ENCODE measurements at places on chromosomes 3 and 15. TPM values are rescaled to one million over a fixed set of nuclear protein-coding genes. Genes with fewer than 3 reads are reported as not detected.
A peak's percentile ranks its signal among the peaks of the same experiment; 100 is the strongest.

GRCh38 chr3:4888913-4889846 lies 90.1 kb upstream of the BHLHE40 start:
- no peaks in the 10 kb centered on the region for H3K27me3 ChIP-seq
- no peaks in the 10 kb centered on the region for H3K4me1 ChIP-seq
- no peak overlapping the region for H3K27ac ChIP-seq
- no peaks in the 10 kb centered on the region for H3K36me3 ChIP-seq

DNA sequence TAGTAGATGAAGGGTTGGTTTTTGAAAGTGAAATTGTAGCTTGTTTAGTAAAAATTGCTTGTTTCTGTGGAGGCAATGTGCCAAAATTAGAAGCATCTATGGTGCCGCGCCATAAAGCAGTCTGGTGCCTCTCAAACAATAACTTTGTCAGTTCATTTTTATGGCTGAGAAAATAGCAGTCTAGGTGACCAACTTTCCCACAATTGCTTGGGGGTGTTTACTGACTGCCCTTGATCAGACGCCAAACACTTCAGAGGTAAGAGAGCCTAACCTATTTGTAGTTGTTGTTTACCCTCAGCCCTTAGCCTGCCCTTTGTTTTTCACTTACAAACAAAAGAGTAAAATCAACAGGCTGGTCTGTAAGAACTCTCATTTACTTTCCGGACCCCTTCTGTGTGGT lies 174.5 kb downstream of the FNDC3B start:
- H3K4me3 ChIP-seq, result no peak overlapping the region
- H3K36me3 ChIP-seq, result no peaks in the 10 kb centered on the region
- no peaks in the 10 kb centered on the region for H3K27me3 ChIP-seq
- no peak for DNase-seq

ARPP19 gene
- 184 TPM for total RNA-seq

IL5RA gene
- 0.23 TPM for total RNA-seq

ZNF660 gene
- not detected for total RNA-seq

DNA sequence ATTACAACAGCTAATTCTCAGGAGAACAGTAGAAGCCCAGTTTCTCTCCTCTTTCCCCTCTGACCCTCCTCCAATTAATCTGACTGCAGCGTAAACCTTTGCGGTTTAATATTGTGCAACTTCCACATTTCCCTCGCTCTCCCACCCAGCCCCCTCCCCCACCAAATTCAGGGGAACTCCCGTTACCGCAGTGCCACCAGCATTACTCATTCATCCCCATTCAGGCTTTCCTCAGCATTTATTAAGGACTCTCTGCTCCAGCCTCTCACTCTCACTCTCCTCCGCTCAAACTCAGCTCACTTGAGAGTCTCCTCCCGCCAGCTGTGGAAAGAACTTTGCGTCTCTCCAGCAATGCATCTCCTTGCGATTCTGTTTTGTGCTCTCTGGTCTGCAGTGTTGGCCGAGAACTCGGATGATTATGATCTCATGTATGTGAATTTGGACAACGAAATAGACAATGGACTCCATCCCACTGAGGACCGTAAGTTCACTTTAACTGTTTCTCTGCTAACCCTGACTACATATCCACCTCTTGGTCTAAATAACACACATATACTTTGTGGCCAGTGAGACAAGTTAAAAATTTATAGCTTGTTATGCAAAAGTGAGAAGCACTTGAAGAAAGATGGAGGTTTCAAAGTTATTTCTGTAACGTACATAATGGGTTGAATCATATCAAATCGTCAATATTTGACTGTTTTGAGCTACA lies at the start of gene PTX3:
PTX3 (plus strand) TSS at position 268 of the 709 bp plus-strand sequence; CDS start at position 352, 84 bp downstream.
- no peak within 1 kb of the TSS for H3K27ac ChIP-seq
- no peak for DNase-seq
- no peaks in the 10 kb centered on the region for H3K36me3 ChIP-seq
- 0 out of 2 replicates have a peak, but pooled peaks cover 7% of the 10 kb centered on the region for H3K4me1 ChIP-seq
- no peaks in the 10 kb centered on the region for H3K27me3 ChIP-seq

GRCh38 chr3:79039192-79039591 lies 728.6 kb downstream of the ROBO1 start:
- no peaks in the 10 kb centered on the region for H3K36me3 ChIP-seq
- no peak overlapping the region for H3K4me3 ChIP-seq
- H3K27me3 ChIP-seq, result no peaks in the 10 kb centered on the region
- H3K27ac ChIP-seq, result no peak overlapping the region
- no peak for DNase-seq

- no peaks in the 10 kb centered on the region for H3K27me3 ChIP-seq
- DNase-seq, result peak; percentile 73
- H3K27ac ChIP-seq, result no peak overlapping the region
- H3K36me3 ChIP-seq, result no peaks in the 10 kb centered on the region
- H3K4me3 ChIP-seq, result no peak overlapping the region
These were observed 5.6 kb downstream of the FOXL2 start for GRCh38 chr3:138941259-138941885.

DNA sequence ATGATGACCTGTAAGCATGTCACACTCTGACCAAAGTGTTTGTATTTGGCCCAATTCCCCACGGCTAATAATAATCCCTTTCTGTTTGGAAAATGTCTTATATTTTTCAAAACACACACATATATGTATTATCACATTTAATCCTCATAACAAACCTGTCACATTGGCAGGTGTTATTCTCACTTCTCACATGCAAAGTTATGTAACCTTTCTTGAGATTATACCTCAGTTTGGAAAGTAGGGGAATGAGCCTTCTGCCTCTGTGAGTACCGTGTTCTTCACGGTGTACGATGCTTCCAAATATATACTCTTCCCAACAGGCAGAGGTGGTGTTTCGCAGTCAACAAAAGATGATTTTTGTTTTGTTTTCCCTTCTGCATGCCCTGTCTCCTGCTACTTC lies 205.6 kb downstream of the TP63 start:
- no peaks in the 10 kb centered on the region for H3K36me3 ChIP-seq
- H3K4me3 ChIP-seq, result no peak overlapping the region
- no peaks in the 10 kb centered on the region for H3K27me3 ChIP-seq
- H3K4me1 ChIP-seq, result no peaks in the 10 kb centered on the region
- no peak for DNase-seq

DNA sequence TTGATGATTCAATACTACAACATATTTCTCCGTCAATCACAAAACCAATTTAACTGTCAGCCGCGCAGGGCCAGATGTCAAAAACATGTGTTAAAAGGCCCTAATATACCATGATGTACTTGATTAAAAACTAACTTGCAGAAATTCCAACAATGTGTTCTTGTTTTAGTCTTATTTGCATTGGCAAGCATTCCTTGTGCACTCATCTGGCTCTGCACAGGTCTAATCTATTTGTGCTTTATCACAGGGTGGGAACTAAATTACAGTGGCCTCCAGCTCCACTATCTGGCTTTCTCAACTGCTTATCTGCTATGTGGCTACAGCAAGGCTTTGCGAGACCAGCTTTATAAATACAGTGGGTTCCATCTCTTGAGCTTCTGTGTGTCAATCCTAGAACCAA lies 455.5 kb downstream of the ERC2 start:
- H3K4me3 ChIP-seq, result no peak overlapping the region
- no peaks in the 10 kb centered on the region for H3K36me3 ChIP-seq
- no peaks in the 10 kb centered on the region for H3K27me3 ChIP-seq
- no peak overlapping the region for H3K27ac ChIP-seq
- no peak for DNase-seq

SLC12A1 gene
- total RNA-seq, result not detected

DNA sequence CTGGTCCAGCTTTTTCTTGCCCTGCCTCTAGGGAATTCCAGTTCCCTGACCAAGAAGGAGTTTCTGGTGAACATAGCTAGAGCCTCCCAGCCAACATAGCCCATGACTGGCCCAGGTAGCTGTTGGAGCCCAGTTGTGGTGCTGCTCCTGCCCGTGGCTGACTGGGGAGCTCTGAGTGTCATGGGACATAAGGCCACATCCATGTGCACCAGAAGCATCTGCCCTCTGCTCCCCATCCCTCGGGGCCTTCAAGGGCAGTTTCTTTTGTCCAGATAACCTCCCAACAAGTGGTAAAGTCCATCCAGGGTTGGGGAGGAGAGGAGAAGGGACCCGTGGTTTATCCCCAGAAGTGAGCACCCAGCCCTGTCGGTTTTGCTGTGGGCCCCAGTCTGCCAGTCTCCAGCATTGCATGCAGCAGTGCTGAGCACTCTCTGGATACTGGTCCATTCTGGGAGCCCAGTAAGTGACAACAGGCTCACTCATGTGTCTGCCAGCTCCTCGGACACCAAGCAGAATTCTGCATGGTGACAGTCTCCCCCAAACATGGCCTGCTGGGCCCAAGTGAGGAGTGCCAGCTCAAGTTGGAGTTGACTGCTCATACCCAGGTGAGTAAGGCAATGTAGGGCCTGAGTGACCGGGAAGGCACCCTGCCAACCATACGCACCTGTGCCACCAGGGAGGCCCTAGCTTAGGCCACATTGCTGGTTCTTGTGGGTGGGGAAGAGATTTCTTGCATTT lies 28.8 kb downstream of the ACAA1 start:
- no peaks in the 10 kb centered on the region for H3K27me3 ChIP-seq
- no peak overlapping the region for H3K4me3 ChIP-seq
- H3K4me1 ChIP-seq, result no peaks in the 10 kb centered on the region
- H3K27ac ChIP-seq, result no peak overlapping the region

IQCF5 gene
- not detected for total RNA-seq

DNA sequence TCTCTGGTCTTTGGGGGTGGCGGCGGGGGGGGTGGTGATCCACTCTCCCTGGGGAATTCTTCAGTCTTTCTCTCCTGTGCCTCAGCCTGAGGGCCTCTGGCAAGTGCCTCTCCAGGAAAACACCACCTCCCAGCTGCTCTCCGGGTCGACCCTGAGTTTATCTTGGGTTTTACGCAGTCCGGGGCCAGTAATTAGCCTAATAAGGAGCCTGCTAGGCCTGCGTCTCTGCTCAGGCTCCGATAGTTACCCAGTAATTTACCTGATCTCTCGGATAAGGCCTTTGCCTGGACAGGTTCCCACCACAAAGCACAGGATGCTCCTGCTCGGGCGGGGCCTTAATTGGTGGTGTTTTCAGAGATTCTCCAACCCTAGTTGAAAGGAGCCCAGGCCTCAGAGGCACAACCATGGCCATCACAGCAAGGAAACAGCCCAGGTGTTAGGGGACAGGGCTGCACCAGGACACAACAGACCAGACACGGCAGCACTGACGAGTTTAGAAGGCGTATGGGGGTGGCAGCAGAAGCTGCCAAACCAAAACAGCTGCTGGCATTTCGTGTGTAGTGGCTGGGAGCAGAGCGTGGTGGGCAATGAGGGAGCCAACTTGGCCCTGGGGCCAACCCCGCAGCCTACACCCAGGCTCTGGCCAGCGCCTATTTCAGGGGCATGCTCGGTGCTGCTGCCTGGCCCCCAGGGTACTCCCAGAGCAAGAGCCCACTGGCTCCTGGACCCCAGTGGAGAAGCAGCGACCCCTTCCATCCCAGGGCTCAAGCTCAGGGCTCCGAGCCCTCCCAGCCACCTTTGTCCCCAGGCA lies 71.4 kb downstream of the KLF13 start:
- no peaks in the 10 kb centered on the region for H3K27me3 ChIP-seq
- no peak overlapping the region for H3K4me3 ChIP-seq
- H3K36me3 ChIP-seq, result no peaks in the 10 kb centered on the region
- DNase-seq, result peak; percentile 63

DNA sequence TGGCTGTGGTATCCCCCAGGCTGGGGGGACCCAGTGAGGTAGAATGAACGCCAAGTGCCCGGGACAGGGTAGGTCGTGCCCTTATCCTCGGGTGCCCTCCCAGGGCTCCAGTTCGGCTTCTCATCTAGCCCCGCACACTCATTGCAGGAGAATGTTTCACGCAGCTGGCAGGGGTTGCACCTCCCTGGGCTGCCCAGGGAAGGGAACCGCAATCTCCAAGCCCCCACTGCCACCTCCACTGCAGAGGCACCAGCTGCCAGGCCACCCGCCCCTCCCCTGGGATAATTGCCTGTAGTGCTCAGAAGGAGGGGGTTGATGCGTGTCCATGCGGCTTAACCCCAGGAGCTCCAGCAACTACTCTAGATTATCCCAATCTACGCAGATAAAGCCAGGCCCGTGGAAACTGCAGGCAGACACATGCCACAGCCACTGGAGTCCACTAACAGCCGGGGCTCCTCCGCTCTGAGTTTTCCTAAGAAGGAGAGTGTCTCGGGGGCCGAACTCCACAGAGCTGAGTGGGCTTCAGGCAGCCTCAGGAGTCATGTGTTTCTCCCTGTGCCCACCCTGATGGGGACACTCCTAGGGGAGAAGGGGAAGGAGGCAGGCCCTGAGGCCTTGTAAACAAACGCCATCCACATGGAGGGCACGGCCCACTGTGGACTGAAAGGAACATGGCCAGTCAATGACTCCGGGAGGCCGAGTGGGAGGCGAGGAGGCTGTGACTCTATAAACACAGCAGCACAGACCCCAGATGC lies 137.2 kb upstream of the IQSEC1 start:
- no peaks in the 10 kb centered on the region for H3K4me1 ChIP-seq
- H3K27me3 ChIP-seq, result no peaks in the 10 kb centered on the region
- no peak overlapping the region for H3K4me3 ChIP-seq

Data from Caco-2 (cell line).